ENCODE measurements at places on chromosomes 6 and 20.

GRCh38 chr20:57381596-57382503, 9.3 kb upstream of the RBM38 start:
- peak; percentile 83 for DNase-seq

GRCh38 chr6:38510205-38510604, 129.5 kb downstream of the BTBD9 start:
- DNase-seq, result no peak

DNA sequence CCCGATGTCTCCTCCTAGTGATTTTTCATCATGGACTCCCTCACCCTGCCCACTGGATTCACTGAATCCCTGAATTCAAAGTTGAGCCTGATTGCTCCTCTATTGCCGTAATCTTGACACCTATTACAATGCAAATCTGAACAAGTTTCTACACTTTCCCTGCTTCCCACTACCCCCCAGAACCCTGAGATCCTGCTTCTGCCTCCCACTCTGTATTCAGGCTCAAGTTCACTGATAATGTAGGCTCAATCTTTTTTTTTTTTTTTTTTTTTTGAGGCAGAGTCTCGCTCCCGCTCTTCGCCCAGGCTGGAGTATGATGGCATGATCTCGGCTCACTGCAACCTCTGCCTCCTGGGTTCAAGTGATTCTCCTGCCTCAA, 3.6 kb upstream of the DCBLD1 start:
- no peak for DNase-seq

- no peak for DNase-seq
Measured at GRCh38 chr6:31784098-31784925, 7.2 kb upstream of the VWA7 start.

DNA sequence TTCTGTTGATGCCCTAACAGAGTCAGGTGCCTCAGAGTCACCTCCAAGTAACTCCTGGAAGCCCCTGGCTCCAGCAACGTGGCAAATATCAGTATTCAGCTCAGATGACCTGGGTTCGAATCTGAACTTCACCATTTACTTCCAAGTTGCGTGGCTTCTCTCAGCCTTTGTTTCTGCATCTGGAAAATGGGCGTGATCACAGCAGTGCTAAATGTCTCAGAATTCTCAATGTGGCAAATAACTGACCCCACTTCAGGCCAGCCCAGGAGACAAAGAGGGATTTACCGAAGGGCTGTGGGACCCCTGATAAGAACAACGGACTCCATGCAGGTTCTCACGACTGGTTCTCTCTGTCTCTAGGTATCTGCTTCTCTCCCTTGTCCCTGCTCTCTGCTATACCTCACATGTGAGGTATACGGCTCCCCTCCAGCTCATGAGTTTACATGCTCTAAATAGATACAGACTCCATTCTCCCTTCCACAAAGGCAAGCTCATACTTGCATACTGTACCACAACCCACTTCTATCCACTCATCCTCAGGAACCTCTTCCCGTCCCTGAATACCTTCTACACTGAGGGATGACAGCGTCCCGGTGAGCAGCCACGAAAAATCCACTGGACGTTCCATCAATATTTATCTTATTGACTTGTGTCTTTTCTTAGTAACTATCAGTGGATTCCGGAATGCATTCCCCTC, 84.1 kb downstream of the SNX5 start:
- DNase-seq, result no peak

DNA sequence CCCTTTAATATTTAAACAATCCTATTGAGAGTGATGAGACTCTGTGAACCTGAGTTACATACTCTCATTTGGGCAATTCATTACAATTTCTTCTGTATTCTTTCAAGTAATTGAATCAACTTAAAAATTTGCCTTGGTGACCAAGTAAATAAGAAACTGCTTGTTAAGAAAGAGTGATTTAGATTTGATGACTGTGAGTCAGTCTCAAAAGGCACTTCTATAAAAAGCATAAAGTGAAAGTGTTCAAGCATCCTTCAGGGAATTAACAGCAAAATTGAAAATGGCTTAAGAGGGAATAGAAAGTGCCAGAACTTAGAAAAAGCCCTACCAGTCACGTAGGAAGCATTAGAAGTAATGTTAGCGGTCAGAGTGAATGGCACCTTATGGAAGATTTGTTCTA, 654.7 kb downstream of the EPM2A start:
- DNase-seq, result no peak

DNA sequence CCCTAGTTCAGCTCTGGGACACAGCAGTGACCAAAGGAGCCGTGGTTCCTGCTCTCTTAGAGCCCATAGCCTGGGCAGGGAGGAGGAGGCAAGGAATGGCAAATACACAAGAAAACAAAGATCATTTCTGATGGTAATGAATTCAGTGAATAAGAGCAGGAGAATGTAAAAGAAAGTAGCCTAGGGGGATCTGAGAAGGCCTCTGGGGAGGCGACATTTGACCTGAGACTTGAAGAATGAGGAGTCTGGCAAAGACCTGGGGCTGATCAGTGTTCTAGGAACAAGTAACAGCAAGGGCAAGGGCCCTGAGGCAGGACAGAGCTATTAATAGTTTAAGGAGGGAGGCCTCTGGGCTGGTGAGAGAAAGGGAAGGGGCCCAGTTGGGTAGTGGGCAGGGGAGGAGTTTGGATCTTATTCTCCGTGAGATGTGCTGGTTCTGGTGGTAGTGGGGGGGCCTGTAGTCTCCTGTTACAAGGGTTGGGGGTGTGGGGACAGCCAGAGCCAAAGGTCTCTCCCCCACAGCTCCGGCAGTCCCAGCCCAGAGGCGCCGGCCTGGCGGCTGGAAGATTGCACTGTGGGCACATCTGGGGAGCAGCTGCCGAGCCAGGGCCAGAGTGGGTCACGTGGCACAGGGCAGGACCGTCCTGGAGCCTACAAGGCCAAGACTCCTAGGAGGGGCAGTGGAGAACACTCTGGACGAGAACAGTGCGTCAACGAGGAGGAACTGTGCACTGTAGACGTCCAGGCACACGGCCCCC, 9.3 kb upstream of the ID1 start:
- DNase-seq, result peak; percentile 91

DNA sequence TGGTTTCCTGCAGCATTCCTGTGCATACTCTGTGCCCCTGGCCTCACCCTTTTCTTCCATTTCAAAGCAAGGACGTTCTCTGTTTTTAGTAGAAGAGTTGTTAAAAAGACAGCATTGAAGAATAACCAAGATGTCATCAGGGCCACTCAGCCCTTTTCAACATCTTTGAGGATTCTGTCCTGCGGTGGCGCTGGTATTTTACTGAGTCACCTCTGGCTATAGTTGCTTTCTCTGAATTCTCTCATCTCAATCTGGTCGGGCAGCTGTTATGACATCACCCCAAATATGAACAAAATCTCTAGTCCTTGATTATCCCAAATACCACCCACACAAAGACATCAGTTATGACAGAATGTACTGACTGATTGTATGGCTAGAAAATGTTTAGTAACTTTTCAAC, 204.2 kb downstream of the GRIK2 start:
- peak; percentile 80 for DNase-seq

- peak; percentile 74 for DNase-seq
Measured at GRCh38 chr6:107308677-107309076, 150.7 kb downstream of the PDSS2 start.

DNA sequence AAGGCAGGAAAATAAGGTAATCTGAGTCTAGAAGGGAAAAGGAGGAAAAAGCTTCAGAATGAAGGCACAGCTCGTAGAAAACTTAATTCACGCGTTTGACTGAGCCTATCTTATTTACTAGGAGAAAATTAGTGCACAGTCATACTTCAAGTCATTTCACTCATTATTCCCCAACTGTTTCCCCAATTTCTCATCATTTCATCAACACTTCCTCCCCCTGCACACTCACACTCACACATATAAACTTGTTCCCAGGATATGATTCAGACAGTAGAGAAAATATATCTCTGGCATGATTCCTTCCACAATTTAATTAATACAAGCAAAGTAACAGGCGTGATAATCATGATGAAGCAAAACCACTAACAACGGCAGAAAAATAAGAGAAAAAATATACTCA, 94.5 kb upstream of the F13A1 start:
- no peak for DNase-seq

DNA sequence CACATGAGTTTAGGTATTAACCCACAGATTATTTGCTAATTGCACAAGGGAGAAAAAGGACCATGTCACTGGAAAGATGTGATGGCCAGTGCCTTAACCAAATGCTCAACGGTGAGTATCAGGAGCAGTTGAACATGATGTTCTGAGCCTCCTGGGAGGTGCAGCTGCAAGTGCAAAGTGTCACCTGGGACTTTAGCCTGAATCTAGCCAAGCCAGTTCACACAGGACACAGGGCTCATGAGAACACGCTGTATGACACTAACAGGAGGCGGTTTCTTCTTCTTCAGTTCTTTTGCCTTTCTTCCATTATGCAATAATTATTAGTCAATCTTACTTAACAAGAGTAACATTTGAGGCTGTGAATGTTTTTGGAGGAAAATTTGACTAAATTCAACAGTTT, 225.3 kb downstream of the THBS2 start:
- no peak for DNase-seq

DNA sequence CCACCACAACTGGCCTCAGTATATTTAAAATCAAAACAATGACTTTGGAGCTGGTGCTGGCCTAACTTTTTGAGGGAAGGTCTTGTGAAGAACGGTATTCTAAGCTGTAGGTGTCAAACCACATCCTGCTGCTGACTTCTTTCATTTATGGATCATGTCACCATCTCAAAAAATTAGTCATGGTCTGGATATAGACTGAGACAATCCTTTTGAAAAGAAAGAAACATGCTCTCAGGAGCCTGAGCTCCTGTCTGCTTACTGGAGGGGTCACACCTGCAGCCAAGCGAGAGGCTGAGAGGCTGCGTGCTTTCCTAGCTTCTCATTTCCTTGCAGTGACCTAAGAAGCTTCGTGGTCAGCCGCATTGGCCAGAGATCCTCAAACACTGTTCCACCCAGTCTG, 55.2 kb downstream of the TIAM2 start:
- DNase-seq, result no peak

DNA sequence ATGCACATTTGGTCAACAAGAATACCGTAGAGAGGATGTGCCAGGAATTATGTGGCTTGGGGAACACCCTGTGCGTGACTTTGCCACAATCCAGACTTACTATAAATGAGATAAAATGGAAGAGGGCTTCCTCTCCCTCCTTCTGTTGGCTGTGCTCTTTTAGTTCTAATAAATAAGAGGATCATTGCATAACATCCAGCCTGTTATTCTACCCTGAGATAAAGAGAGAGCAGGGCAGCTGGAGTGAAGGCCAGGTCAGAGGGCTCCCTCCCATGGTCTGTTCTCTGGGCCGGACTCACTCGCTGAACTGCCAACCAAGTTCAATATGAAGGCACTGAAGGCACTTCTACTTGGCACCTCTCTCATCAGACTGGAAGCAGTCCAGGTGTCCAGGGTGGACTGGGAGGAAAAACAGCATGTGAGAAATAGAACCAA, 91.7 kb downstream of the MTFR2 start:
- DNase-seq, result no peak

GRCh38 chr20:41304424-41305079, 13.0 kb downstream of the ZHX3 start:
- no peak for DNase-seq

GRCh38 chr6:56765494-56765893, 122.8 kb upstream of the DST start:
- no peak for DNase-seq

GRCh38 chr6:3287308-3287707, 28.6 kb downstream of the PSMG4 start:
- DNase-seq, result no peak

- DNase-seq, result no peak
Measured at GRCh38 chr6:8829796-8830195, 394.5 kb upstream of the SLC35B3 start.

DNA sequence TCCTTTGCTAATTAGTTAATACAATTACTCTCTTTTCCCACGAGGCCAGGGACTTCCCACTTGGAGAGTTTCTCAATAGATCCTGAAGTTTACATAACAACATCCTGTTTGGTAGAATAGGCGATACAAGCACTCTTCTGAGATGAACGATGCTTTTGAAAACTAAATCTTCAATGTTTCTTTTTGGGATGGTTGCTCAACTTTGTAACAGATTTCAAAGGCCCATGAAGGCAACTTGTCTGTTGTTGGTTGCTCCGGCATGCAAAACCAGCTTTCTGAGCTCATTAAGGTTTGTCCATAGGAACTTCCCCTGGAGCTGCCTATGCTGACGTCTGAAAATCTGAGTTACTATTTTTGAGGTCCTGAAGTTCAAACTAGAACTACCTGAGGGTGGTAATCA, 25.9 kb upstream of the ROS1 start:
- no peak for DNase-seq

GRCh38 chr6:95081949-95082348, 495.4 kb upstream of the MANEA start:
- no peak for DNase-seq

DNA sequence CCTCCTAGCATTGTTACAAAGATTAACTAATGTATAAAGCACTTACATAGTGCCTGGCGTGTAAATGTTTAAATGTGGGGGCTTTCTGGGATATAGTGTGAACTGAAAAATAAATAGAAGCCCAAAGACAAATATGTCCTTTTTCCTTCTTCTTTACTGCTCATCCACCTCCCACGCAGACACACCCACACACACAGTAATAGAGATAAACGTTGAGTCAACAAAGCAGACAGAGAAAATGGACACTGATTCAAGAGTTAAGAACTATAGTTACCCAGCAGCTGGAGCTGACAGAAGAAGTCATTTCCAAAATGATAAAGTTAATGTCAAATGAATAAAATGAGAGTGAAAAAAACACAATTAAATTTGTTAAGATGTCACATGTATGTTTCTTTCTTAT, 68.3 kb downstream of the FHL5 start:
- DNase-seq, result no peak

DNA sequence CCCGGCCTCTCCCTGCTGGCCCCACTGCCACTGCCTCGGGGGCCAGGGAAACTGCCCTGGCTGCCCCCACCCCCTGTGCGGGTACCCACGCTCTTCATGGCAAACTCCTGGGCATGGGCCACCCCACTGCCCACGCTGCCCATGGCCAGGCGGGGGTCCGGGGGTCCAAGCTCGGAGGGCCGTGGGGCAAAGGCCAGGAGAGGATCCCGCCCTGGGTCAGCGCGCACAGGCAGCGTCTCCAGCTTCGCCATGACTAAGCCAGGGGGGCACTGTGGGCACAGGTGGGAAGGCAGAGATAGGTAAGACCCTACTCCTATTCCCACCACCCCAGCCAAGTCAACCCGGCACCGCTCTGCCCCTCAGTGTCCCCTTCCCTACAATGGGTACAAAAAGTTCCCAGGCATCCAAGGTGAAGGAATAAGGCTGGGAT, 6.4 kb downstream of the LZTS3 start:
- no peak for DNase-seq

- DNase-seq, result no peak
Measured at GRCh38 chr6:169776379-169776778, 25.0 kb downstream of the ERMARD start.

- no peak for DNase-seq
Measured at GRCh38 chr6:165599596-165600487, 63.2 kb downstream of the PDE10A start.

DNA sequence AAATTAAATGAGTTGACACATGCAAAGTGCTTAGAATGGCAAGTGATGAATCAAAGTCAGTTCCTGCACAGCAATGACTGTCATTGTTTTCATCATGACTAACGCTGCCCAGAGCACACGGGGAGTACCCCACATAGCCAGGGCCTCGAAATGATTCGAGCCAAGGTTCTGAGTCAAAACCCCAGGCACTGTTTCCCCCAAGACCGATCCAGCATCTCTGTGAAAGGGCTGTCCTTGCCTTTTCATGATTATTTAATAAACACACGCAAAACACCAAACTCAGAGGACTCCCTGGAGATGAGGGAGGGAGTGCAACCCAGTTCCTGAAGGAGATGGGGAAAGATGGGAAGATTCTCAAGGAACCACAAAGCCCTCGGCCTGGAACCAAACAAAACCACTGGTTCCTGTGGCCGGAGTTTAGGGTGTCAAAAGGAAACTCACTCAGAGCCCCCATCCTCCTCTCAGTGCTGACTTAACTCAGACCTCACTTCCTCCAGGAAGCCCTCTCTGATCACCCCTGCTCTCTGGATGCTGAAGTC, 3.8 kb downstream of the PREX1 start:
- no peak for DNase-seq

Measured in SK-MEL-5 (cell line).